ENCODE measurements at places on chromosomes 1 and 21.

- DNase-seq, result no peak
Measured at GRCh38 chr1:87937831-87938395, 609.2 kb downstream of the LMO4 start.

- no peak for DNase-seq
Measured at GRCh38 chr1:178385662-178386061, 111.1 kb downstream of the CLEC20A start.

GRCh38 chr1:62426237-62426636, 10.6 kb upstream of the USP1 start:
- DNase-seq, result no peak

DNA sequence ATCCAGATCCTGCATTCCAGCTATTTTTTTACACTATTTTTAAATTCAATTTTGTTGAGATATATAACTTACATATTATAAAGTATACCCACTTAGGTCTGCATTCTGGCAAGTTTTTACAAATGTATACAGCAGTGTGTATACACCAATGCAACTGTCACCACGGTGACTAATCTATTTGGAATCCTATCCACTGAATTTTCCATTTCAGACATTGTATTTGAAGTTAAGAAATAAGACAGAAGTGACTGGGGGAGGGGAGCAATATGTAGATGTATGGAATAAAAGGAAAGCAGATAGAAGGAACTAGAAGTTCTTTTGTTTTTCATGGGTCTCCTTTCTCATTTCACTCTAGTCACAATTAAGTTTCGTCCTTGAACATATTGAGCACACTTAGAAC, 431.5 kb upstream of the CHRM3 start:
- DNase-seq, result no peak

DNA sequence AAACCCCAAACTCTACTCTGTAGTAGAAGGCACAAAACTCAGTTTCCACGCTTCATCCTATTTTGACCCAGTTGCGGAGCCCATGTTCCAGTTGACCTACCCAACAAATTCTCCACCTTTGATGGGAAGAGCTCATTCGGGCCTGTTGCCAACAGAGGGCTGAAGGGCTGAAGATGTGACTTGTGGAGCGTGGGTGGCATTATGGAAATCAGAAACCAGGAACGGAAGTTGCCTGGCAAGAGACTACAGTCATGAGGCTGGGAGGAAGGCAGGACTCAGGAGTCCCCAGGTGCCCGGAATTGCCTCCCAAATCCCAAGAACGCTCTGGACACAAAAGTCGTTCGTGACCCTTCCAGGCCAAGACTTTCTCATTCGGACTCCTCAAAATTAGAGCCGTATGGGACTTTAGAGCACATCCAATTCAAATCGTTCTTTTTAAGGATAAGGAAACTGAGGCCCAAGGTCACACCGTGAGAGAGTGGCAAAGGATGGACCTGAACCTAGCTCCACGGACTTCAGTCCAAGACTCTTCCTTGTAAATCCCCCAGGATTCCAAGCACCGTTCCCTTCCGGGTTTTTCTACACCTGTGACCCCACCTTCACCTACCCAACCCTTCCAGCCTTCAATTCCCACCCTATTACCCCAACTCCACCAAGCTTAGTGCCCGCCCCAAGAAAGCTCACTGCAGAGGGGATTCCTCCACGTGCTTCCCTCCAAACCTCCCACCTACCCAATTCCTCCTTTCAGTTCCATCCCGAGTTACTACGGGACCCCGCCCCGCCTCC, 739 bp downstream of the SMG5 start:
- DNase-seq, result no peak

GRCh38 chr1:202967684-202968281, 726 bp upstream of the CYB5R1 start:
- no peak for DNase-seq

DNA sequence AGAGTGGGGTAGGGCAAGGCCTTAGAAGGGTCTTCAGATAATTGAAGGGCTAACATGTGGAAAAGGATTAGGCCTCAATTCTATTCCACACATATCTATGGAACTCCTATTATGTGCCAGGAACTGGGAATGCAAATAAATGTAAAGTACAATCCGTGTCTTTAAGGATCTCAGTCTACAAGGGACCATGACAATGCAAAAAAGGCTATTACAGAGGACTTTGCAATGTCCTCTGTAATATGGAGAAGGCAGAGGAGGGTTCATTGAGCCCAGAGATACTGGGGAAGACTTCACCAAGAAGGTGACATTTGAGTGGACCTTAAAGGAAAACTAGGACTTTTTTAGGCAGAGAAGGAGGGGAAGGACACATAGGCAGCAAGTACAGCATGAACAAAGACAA, 4.5 kb upstream of the SCMH1 start:
- DNase-seq, result no peak

GRCh38 chr1:27555700-27556424, 48.1 kb downstream of the AHDC1 start:
- no peak for DNase-seq

GRCh38 chr1:195908121-195908520, 700.1 kb downstream of the KCNT2 start:
- DNase-seq, result no peak

GRCh38 chr1:29471487-29472313, 235.4 kb downstream of the PTPRU start:
- no peak for DNase-seq

GRCh38 chr1:90850898-90851710, 134.0 kb upstream of the BARHL2 start:
- DNase-seq, result peak; percentile 42

- DNase-seq, result no peak
Measured at GRCh38 chr21:29177800-29178199, 47.4 kb downstream of the MAP3K7CL start.

Measured in stimulated activated CD8-positive, alpha-beta memory T cell treated with anti-CD3 and anti-CD28 coated beads, Interleukin-15, amount 100 ng/mL, for 1 hour (primary cell).